ENCODE measurements at places on chromosomes 4 and X.

DNA sequence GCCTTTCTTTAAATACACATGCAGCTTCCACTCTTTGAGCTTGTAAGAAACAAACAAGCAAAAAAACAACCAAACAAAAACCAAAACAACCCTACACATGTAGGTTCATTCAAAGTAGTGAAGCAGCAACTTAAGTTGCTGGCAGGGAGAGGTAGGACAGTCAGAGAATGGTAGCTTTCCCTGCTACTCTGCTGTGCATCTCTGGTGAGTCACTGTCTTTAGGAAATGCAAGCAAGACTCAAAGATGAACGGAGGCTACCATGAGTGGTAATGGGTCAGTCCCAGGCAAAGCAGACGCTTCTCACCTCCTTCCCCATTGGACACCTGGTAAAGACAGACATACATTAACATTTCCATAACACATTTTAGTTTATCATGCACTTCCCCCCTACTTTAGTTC is 43.2 kb downstream of the PGRMC2 start:
- DNase-seq: no peak

- no peak for DNase-seq
These were observed 193.5 kb downstream of the PDGFC start for GRCh38 chr4:156778093-156778492.

DNA sequence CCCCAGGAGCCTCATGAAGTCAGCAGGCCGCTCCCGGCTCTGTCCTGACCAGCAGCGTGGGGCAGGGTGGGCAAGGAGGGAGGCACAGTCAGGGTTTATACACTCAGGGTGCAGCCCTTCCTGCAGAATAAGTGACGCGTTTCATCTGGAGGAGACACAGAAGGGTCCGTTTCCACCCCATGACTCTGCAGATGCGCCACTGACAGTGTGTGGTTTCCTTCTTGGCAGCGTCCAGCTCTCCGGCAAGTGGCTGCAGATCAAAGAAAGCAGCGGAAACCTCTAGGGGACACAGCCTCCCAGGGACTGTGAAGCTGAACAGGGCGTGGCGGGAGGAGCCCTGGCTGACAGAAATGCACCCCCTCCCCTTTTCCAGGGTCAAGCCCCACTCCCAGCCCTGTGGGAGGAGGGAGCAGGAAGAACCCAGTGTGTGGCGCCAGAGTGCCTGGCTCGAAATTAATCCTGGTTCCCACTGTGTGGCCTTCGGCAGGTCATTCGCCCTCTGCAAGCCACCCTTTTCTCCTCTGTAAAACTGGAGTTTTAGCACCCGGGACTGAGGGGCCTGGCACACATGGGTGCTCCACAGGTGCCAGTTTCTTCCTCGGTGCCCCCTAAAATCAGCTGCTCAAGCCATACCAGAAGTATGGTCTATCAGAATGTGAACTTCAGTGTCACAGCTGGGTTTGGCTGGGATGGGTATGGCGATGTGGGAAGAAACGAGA is 17.3 kb upstream of the TBC1D14 start:
- no peak for DNase-seq

DNA sequence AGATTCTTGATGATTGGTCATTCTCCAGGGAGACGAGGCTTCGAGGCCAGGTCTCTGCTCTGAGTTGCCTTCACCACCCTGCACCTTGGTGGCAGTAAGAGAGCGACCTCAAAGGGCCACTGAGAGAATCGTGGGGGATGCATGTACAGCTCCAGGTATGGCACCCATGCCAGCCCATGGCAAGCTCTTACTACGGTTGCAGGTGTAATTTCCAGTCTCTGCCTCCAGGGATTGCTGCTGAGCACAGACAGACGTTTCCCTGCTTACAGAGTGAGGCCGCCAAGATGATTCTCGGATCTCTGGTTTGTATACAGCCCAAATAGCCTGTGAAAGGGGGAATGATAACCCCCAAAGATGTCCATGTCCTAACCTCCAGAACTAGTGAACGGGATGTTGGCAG is 16.3 kb upstream of the DRD5 start:
- DNase-seq: peak; percentile 4

- DNase-seq: no peak
These were observed 11.3 kb downstream of the CETN2 start for GRCh38 chrX:152819266-152819665.

- no peak for DNase-seq
These were observed 1.4 kb upstream of the SORCS2 start for GRCh38 chr4:7190691-7191545.

DNA sequence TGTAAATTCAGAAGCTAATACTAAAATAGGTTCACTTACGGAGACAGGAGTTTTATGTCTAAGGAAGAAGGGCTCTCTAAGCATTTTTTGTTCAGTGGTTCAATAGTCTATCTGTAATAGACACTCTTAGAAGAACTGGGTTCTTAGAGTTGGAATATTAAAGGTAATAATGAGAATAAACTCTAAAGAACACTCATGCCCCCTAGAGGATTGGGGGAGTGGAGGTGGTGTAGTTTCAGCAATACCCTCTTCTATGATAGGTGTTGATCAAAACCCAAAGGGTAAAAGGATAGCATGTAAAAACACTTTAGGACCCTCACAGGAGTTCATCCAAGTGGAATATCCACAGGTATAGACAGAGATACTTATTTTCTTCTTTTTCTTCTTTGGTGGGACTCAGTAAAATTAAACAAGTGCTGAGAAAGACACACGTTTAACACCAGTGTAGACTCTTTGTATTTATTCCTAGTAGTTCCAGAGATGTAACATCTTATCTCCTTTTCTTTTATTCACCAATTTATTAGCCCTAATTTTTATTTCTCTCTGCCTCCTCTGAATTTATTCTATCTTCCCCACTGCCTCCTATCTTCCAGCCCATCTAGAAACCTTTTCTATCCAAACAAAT is 25.7 kb upstream of the MND1 start:
- peak; percentile 53 for DNase-seq

GRCh38 chrX:39953879-39954278 is 143.9 kb downstream of the BCOR start:
- DNase-seq: no peak

GRCh38 chr4:12231098-12231497 is 802.4 kb upstream of the HS3ST1 start:
- no peak for DNase-seq

- DNase-seq: no peak
These were observed 84.5 kb upstream of the ATXN3L start for GRCh38 chrX:13404364-13404763.

- DNase-seq: no peak
These were observed 20.4 kb upstream of the ATXN3L start for GRCh38 chrX:13340182-13340791.

GRCh38 chrX:1462596-1463251 is 10.0 kb upstream of the ASMTL start:
- DNase-seq: no peak

DNA sequence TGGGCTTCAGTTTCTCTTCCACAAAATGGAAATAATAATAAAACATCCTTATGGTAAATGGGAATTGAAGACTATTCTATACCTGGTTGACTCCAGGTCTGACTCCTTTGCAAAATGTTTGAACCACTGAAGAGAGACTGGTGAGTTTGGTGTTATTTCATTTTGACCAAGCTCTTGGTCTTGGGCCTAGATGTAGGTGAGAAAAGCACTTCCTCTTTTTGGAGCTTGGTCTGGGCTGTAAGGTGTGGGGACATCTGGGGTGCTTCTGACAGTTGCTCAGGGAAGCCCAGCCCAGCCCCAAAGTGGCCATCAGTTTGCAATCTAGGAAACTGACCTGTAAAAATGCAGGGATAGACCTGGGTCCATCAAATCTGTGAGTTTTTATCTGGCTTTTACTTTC is 26.8 kb upstream of the SOD3 start:
- no peak for DNase-seq

DNA sequence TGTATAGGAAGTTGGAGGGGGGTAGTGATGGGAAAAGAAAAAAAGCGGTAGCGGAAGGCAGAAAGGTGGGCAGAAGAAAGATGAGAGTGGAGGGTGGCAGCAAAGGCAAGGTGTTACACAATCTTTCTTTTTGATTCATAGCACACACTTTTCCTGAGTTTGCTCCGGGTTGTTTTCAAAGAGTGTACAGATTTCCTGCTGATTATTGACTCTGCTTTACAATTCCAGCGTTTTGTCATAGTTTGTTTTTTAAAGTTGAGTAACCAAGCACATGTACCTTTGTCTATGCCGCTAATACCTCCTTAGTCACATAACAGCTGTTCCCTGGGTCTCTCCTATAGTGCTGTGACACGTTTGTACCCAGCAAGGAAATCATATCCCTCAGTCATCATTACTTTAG is 50.3 kb downstream of the AGA start:
- DNase-seq: no peak

- DNase-seq: no peak
These were observed 7.6 kb downstream of the RELL1 start for GRCh38 chr4:37678624-37679023.

- no peak for DNase-seq
These were observed 33.4 kb downstream of the ARHGEF6 start for GRCh38 chrX:136747003-136747986.

DNA sequence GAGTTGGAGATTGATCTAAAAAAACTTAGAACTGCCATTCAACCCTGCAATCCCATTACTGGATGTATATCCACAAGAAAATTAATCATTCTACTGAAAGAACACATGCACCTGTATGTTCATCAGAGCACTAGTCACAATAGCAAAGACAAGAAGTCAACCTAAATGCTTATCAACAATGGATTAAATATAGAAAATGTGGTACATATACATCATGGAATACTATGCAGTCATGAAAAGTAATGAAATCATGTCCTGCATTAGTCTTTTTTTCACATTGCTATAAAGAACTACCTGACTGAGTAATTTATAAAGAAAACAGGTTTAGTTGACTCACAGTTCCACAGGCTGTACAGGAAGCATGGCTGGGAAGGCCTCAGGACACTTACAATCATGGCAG is 850.5 kb downstream of the TECRL start:
- no peak for DNase-seq

DNA sequence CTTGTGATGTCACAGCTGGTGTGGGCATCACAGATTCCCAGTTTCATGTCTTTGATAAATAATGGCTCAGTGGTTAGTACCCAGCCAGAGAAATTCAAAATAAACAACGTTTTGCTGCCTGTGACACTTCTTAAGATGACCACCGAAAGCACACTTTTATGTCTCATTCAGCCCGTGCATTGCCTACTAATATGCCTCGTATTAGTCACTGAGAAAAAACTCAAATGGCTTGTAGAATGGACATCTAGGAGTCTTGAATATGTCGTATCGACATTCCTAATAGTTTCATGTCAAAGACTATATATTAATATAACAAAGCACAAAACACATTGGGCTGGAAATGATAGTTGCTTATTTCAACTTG is 103.9 kb upstream of the FAT1 start:
- DNase-seq: no peak

- no peak for DNase-seq
These were observed 135.5 kb downstream of the TMEM47 start for GRCh38 chrX:34521563-34521962.

DNA sequence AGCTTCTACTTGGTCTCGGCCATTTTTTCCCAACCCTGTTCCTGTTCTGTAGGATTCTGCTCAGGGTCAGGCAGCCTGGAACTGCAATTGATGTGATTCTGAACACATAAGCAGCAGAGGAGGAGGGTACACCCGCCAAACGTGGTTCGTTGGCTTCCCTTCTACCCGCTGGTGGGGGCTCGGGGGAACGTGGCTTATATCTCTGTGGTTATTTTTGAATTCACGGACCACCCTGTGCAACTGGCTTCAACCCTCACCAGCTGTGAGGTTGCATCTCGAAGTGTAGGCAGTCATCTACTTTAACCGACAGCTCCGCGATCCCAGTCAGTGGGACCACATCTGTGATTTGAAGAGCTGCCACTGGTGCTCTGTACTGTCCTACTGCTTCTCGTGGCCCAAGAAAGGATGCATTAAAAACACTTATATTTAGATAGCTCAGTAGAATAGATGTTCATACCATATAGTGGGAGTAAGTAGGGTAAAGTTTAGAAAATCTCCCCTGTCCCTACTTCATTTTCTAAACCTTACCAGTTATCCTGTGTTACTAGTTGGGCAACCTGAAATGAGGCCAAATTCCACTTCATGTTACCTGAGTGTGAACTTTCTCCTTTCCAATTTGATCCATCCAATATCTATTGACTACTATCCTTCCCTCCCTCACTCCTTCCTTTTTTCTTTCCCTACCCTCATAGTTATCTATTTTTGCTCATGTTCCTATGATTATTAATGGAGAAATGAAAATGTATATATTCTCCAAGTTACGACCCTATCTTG is 80.4 kb upstream of the BCOR start:
- no peak for DNase-seq

DNA sequence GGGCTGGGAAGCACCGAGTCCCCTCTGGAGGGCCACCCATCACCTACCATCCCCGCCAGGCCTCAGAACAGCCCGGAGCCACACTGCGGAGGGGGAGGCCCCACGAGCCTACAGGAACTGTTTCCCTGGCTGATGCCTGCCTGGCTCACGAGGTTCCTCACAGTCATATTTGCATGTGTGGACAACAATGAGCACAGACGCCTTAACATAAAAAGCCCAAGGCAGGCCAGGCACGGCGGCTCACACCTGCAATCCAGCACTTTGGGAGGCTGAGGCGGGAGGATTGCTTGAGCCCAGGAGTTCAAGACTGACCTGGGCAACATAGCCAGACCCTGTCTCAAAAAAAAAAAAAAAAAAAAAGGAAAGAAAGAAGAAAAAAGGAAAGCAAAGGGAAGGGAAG is 125.9 kb downstream of the FAM53A start:
- DNase-seq: no peak

GRCh38 chrX:40449396-40449795 is 131.4 kb upstream of the ATP6AP2 start:
- no peak for DNase-seq

DNA sequence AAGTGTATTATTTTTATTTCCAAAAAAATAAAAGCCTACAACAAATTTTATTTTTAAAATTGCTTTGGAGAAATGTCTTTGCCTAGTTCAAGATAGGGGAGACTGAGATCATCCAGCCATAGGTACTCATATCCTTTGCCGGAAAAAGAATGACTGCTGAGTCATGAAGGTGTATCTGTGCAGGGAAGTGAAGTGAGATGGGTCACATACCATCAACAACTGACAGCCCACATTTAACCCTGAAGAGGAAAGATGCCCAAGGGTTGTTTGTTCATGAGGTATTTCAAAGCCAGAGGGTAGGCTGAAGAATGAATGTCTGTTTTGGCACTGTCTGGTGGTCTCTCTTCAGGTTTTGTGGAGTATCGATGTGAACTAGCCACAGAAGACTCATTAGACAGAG is 106.7 kb upstream of the TTC29 start:
- DNase-seq: no peak

DNA sequence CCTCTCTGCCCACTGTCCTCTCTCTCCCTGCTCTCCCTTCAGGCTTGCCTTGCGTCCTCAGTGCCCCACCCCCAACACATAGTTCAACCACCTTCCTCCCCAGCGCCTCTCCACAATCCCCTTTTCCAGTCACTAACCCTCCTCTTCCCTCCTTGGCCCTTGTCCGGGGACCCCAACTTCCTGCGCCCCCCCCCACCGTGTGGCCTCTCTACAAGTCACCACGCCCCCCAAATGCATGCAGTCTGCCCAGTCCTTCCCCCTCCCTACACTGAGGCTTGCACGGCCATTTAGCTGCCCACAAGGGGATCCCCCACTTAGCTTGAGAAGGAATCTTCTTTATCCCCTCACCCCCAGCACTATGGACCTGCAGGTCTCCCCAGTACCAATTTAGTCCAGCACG is 569 bp downstream of the CXCR3 start:
- no peak for DNase-seq

GRCh38 chrX:3451571-3451970 is 105.1 kb upstream of the MXRA5 start:
- peak; percentile 16 for DNase-seq

Data from NCI-H1694 treated with DMSO at 0.1 percent for 48 hours (cell line).